CD4-positive, alpha-beta T cell treated with Interleukin-15 for 1 hour (primary cell): ENCODE measurements at places on chromosomes 12 and 14.

- DNase-seq, result no peak
Measured at GRCh38 chr12:123055281-123055766, 74.8 kb downstream of the ARL6IP4 start.

- no peak for DNase-seq
Measured at GRCh38 chr12:100908501-100908900, 113.9 kb downstream of the ANO4 start.

GRCh38 chr14:99672506-99673304, 11.4 kb upstream of the CYP46A1 start:
- DNase-seq, result no peak

DNA sequence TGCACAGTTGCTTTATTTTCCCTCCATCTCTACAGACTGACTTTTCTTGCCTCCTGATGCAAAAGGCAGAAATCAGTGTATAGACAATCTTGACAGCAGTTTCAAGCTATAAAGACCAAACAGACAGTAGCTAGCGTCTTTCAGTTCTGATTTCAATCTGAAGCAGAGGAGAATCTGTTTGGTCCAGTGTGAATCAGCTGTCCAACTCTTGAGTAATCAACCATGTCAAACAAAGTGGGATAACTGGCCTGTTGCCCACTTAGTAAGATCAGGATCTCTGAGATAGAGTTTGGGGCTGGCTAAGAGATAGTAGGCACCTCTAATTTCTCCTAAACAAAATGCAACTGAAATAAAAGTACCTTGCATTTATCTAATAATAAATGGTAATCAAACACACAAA, 797.4 kb upstream of the FBXO33 start:
- DNase-seq, result no peak

GRCh38 chr14:92549859-92550230, 36.3 kb downstream of the RIN3 start:
- no peak for DNase-seq

GRCh38 chr12:52175371-52176350, 16.2 kb downstream of the KRT80 start:
- no peak for DNase-seq

GRCh38 chr12:57258977-57259970, 8.3 kb upstream of the STAC3 start:
- DNase-seq, result no peak

GRCh38 chr12:25971654-25972041, 13.2 kb downstream of the RASSF8 start:
- DNase-seq, result no peak

- no peak for DNase-seq
Measured at GRCh38 chr12:108905725-108906124, 25.8 kb downstream of the DAO start.

- DNase-seq, result no peak
Measured at GRCh38 chr14:55614304-55614703, 34.3 kb downstream of the KTN1 start.

GRCh38 chr14:90517076-90517841, 120.4 kb downstream of the CALM1 start:
- no peak for DNase-seq
